ENCODE measurements at places on chromosomes 6 and 20. TPM values are rescaled to one million over a fixed set of nuclear protein-coding genes. Genes with fewer than 3 reads are reported as not detected.

The PARD6B gene
- 3.7 TPM for polyA plus RNA-seq

The WFDC11 gene
- 0.14 TPM for polyA plus RNA-seq

DNA sequence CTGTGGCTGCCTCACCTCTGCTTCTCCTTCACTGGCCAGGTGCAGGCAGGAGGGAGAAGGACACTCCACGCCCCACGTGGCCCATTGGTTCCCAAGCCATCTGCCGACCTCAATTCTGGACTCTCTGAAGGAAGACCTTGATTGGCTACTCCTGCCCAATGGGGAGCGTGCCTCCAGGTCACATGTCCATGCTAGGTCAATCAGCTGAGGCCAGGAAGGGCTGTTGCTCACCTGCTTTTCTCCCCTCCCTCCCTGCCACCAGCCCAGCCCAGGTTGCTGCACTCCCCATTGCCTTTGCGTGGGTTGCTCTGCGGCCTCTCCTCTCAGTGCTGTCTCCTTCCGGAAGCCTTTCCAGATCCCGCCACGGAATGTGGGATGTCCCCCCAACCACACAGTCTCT, 21.9 kb upstream of the CDH4 start:
- DNase-seq = no peak

- no peak for DNase-seq
Observed at GRCh38 chr6:9062596-9062995, 627.3 kb upstream of the SLC35B3 start.

DNA sequence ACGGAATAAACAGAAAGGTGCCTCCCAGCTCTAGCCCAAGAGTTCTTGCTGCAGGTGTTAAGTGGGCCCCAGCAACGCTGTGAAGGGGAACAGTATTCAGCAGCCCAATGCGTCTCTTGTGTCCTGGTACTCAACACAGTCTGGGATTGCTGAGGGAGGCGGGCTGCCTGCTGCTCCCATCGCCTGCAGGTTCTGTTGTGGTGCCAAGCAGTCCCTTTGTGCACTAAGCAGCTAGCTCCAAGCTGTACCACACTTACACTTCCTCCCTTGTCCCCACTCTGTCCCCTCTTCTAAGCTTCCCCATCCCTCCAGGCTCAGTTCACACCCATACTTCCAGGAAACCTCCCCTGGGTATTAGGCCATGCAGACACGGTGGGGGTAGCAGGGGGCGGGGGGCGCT, 92.7 kb downstream of the AGPAT4 start:
- DNase-seq = no peak

Measured in thymus (tissue), 14 donors.